Posterior vena cava (tissue), 2 donors: ENCODE measurements at places on chromosomes 3 and 15. TPM values are rescaled to one million over a fixed set of nuclear protein-coding genes. Genes with fewer than 3 reads are reported as not detected.
A peak's percentile ranks its signal among the peaks of the same experiment; 100 is the strongest.

NOX5 gene
- total RNA-seq: 0.10 TPM

GRCh38 chr15:31177951-31178350 lies 76.4 kb upstream of the TRPM1 start:
- no peak for DNase-seq

DNA sequence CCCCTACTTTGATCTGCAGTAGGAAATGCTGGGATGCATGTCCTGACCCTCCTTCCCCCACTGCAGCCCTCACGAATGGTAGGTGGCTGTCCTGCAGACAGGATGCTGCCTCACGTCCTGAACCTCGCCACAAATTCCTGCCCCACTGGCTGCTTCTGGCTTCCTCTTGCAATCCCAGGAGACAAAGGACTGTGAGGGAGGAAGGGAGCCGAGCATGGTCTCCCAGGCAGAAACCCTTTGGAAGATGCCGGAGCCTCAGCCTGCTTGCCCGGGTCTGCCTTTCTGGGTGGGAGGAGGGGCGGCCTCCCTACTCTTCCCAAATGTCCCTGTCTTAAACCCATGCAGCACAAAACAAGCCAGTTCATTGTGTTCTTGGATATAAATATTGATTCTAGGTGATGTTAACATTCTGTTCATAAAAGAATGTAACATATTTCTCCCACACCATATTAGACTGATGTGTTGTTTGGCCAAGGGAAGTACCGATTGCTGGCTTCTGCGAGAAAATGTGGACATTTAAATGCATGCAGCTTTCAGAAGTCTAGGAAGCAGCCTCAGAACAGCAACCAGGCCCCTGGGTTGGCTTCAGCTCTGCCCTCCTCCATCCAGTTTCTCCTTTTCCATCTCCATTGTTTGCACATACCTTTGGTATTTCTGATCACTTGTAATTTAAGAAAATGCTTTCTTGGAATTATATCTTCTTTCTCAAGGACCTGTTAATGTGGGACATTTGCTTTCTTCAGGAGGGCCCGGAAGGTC lies 75.3 kb downstream of the HMG20A start:
- DNase-seq: no peak

- no peak for DNase-seq
These were observed 4.6 kb upstream of the RPL14 start for GRCh38 chr3:40452562-40452875.

IMPG2 gene
- total RNA-seq: 0.38 TPM

CIDEC gene
- 1.2 TPM for total RNA-seq

DNA sequence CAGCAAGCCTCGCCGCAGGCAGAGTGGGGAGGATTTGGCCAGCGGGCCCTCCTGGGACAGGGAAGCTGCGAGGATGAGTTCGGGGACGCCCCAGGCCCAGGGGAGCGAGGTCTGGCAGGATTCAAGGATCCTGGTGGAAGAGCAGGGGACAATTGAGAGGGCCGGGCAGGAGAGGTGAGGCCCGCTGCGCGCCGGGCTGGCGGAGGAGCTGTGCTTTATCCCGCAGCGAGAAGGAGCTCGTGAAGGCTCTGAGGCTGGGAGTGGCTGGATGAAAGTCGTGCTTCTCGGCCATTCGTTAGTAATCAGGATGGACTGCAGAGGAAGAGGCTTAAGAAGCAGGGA lies 3.6 kb downstream of the SLC51A start:
- peak; percentile 84 for DNase-seq

- DNase-seq: no peak
These were observed 38.7 kb downstream of the THSD4 start for GRCh38 chr15:71153823-71154524.

DNA sequence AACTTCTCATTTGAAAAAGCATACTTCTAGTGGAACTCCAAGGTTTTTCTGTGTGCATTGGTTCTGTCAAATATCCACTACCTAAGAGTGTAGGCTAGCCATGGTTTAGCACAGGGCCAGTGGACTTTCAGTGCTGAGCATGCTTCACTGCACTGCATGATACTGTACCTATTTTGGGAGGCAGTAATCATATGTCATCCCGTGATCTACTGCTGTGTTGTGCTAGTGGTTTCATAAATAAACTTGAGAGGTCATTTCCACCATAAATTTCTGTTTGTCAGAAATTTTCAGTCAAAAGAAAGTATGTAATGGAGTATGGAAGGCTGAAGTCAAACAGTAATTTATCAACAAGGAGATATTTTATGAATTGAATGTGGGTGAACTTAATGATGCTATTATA lies 203.6 kb downstream of the ROBO1 start:
- DNase-seq: no peak

DNA sequence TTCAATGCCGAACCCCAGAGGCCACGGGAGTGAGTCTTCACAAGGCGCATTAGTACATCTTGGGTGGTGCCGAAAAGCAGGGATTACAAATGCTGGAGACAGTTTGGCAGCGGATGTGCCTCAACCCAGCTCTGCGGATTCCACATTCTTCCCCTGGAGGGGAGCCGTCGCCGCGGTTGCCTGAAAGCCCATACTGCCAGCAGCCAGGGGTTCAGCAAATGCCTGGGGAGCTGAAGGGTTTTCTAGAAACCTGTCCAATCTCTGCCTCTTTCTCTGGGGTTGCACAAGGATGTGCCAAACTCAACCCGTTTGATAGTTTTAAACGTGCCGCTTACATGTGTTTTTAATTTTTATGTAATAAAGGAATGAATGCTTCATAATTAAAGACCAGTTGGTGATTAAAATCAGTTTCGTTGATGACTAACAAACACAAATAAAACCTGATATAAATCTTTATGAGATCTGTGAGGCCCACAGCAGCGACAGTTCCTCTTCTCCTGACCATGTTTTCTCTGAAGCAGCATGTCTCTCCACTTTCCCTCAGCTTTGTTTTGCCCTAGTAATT lies 74.6 kb upstream of the LEKR1 start:
- peak; percentile 88 for DNase-seq

TMCO5A gene
- not detected for total RNA-seq

DNA sequence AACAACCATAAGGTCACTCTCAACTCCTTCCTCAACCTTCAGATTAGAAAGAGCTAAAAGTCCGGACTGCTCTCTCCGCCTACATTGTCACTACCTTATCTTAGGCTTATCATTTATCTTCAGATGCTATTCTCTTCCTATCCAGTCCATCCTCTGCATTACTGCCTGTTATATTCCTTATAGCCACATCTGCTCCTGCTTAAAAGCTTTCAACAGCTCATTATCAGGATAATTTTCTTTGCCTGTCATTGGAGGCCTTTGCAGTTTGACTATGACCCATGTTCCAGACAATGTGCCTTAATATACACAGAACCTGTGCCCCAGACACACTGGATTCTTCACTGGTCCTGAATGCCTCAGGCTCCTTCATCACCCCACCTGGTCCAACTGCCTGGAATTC lies 184.1 kb upstream of the SETMAR start:
- no peak for DNase-seq

- no peak for DNase-seq
These were observed 924.3 kb upstream of the GBE1 start for GRCh38 chr3:82685761-82686160.

- DNase-seq: no peak
These were observed 90.9 kb downstream of the RORA start for GRCh38 chr15:61138156-61138555.

- peak; percentile 80 for DNase-seq
These were observed 31.8 kb upstream of the RYR3 start for GRCh38 chr15:33278816-33279612.

SLC22A13 gene
- 0.48 TPM for total RNA-seq

- DNase-seq: no peak
These were observed 44.1 kb downstream of the STARD5 start for GRCh38 chr15:81279621-81280485.
